Activated effector memory CD4-positive, alpha-beta T cell treated with anti-CD3 and anti-CD28 coated beads, Interleukin-2, amount 50 U/mL, for 16 hours (primary cell): ENCODE measurements at places on chromosomes 13 and 19.
A peak's percentile ranks its signal among the peaks of the same experiment; 100 is the strongest.

DNA sequence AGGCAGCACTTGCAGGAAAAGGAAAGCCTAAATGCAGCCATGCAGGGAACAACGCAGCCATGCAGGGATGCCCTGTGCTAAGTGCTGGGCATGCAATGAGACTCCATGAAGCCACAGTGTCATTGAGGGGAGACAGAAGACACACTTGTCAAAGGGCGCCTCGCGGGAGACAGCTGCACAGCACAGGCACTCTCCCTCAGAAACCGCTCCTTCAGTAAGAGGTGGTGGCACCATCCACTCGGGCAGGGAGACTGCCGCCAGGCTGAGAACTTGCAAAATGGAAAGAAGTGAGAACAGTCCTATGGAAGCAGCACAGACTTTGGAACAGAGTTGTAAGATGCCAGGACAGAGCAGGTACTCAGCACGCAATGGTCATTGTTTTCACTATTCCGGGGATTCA, 51.1 kb downstream of the GGACT start:
- no peak for DNase-seq

GRCh38 chr19:18415178-18415867, 3.9 kb upstream of the SSBP4 start:
- DNase-seq: no peak

- no peak for DNase-seq
Measured at GRCh38 chr13:92727118-92727517, 499.5 kb upstream of the GPC6 start.

DNA sequence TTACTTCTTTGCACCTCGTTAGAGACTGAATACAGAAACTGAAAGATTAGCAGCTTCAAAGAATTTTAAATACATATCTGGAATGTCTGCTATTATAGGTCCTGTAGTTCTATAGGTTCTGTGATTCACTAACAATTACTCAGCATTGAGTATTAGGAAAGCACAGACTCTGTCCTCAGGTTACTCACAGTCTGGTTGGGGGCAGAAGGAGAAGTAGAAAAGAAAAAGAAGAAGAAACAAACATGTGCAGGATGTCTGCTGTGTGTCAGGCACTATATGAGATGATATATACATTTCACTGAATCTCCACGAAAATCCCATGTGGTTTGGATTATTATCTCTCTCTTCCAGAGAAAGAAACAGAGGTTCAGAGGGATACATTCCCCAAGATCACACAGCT, 40.1 kb downstream of the SERTM1 start:
- DNase-seq: no peak

GRCh38 chr13:98105929-98106336, 37.0 kb upstream of the FARP1 start:
- no peak for DNase-seq

DNA sequence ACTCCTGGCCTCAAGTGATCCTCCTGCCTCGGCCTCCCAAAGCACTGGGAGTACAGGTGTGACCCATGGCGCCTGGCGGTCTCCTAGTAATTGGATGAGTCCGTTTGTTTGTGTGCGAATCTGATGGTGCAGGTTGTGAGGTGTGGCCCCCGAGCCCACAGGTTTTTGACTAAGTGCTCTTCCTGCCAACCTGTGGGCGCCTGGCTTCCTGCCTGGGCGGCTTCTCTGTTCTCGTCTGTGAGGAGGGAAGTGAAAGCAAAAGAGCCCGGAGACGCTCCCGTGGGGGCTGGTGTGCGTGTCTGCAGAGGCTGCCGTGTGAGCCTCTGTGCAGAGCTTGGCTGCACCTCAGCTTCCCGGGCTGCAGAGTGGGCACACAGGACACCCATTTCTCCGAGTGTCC, 10.0 kb downstream of the ARHGAP45 start:
- peak; percentile 97 for DNase-seq

GRCh38 chr13:80086304-80086721, 254.6 kb downstream of the SPRY2 start:
- DNase-seq: no peak

DNA sequence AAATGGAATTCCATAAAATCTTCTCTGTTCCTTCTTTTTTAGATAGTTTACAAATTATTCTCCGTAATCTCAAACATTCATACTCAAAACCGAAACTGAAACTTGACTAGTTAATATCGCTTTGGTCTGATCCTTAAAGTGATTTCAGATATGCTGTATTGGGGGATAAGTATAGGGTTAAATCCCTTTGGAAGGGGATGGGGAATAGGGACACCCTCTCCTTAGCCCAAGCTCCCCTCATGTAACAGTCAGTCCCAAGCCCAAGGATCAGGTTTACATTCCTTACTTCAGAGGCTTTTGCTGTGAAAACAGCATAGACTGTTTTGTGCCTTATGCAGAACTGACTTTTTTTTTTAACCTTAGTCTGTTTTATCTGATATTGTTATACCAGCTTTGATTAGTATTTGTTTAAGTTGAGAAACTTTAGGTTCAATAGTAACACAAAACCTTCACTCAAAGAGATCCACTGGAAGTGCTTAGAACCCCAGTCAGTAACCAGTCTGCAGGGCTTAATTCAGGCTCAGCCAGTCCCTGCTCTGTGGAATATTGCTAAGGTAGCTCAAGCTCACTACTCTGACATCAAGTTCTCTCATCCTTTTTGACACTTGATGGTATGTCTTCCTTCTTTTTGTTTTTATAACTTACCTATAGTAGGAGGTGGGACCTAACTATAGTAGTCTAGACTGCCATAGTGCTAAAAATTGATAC, 10.5 kb downstream of the CDADC1 start:
- DNase-seq: no peak

DNA sequence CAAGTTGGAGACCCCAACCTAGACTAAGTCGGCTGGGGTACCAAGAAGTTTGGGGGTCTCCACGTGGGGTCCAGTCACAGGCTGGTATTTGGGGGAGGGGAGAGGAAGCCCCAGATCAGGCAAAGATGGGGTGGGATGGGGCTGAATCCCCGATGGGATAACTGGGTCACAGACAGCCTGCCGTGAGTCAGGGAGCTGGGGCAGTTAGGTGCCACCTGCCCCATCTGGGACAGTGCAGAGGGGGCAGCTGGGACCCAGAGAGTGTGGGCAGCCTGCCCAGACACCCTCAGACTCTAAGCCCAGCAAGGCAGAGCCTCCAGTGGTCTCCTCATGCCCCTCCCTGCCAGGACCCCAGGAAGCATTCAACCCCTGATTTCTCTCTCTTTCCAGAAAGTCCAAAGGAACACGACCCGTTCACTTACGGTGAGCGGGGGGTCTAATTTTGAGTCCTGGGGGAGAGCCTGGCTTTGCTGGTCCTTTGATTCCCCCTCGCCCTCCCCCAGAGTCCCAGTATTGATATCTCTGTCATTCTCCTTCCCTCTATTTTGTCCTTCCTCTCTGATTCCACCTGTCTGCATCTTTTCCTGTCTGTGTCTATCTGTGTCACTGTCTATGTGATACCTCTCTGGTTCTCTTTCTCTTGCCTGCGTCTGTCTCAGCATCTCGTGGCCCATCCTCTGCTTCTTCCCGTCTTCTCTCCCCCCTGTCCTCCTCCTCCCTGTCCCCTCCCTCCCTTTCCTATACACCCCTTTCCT, 1.8 kb downstream of the FXYD1 start:
- DNase-seq: no peak
